ENCODE measurements at places on chromosomes 1 and 21.

DNA sequence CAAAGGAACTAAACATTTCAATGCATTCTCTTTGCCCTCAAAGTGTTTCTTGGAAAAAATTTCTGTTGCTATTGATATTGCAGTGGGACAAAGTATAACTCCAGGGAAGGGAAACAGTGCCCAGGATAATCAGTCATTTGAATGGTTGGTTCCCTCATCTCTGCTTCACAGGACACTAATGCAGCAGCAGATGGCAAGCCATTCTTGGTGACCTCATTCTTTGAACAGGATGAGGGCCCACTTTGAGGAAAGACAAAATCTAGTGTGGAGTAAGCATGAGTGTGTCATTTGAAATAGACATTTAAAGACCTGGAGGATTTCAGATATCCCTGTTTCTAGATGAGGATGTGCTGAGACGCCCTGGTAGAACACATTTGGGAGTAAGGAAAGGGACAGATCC is 32.3 kb downstream of the CHRM3 start:
- no peak for DNase-seq

DNA sequence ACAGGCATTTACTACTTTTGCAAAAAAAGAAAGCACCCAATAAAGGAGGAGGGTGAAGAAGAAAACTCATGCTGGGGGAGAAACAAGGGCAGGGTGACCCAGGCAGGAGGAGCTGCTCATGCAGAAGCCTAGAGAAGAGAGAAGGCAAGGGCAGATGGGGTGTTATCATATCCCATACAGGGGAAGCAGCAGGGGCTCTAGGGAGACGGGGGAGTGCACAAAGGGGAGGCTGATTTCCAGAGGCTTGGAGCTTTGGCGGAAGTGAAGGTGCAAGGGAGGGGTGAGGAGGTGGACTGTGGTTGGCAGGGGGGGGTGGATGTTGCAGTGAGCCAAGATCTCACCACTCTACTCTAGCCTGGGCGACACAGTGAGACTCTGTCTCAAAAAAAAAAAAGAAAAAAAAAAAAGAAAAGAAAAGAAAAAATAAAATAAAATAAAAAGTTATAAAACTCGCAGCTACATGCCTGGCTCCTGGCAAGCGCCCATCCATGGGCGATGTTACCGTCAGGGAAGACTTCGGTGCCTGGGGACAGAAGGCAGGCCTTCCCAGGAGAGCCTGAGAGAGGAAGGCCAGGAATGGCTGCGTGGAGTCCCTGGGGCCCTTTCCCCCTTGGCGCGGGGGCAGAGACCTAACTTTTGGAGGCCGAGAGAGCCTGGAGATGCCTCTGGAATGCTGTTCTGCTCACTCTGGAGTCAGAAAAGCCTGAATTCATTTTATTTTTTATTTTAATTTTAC is 3.3 kb upstream of the FCN3 start:
- no peak for DNase-seq

- DNase-seq = no peak
Observed at GRCh38 chr21:46009951-46010705, 28.6 kb downstream of the COL6A1 start.

GRCh38 chr1:58782178-58783089 is 1.4 kb downstream of the JUN start:
- DNase-seq = peak; percentile 47

- no peak for DNase-seq
Observed at GRCh38 chr1:63828322-63829044, 54.7 kb downstream of the ROR1 start.

Data from stimulated activated CD4-positive, alpha-beta T cell treated with anti-CD3 and anti-CD28 coated beads, Interleukin-4, amount 100 ng/mL, for 24 hours (primary cell).